A549 (cell line): ENCODE measurements at places on chromosomes 7 and 10.

- DNase-seq: no peak
These were observed 103.7 kb upstream of the VWC2 start for GRCh38 chr7:49669692-49670260.

- no peak for DNase-seq
These were observed 115.5 kb downstream of the ANKRD61 start for GRCh38 chr7:6146666-6147065.

DNA sequence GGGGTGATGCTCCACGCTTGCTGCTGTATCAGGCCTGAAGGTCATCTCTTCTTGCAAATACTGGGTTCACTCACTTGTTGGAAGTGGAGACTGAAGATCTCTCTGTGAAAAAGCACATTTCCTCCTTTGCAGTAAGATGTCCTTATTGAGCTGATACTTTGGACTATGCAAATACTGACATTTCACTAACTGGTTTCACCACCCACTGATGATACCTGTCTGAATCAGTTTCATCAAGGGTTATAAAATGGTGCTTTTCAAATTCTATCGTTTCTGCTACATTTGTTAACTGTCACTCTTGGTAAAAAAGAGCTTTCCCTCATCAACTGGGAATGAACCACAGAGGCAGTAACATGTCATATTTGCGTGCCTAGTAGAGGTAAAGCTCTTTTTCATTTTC lies 35.5 kb downstream of the RAB19 start:
- DNase-seq: no peak

DNA sequence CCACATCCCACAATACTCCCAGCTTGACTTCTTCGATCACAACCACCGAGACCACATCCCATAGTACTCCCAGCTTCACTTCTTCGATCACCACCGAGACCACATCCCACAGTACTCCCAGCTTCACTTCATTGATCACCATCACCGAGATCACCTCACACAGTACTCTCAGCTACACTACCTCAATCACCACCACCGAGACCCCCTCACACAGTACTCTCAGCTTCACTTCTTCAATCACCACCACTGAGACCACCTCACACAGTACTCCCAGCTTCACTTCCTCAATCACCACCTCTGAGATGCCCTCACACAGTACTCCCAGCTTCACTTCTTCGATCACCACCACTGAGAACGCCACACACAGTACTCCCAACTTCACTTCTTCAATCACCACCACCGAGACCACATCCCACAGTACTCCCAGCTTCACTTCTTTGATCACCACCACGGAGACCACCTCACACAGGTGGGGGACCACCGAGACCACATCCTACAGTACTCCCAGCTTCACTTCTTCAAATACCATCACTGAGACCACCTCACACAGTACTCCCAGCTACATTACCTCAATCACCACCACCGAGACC lies 8.6 kb downstream of the MUC3A start:
- no peak for DNase-seq

GRCh38 chr7:73728551-73728950 lies 9.1 kb upstream of the STX1A start:
- DNase-seq: no peak

GRCh38 chr10:90642136-90642535 lies 215.7 kb downstream of the HTR7 start:
- DNase-seq: no peak

- DNase-seq: no peak
These were observed 239.6 kb downstream of the MAD1L1 start for GRCh38 chr7:1993031-1993695.

GRCh38 chr10:36574207-36574606 lies 551.2 kb upstream of the ANKRD30A start:
- DNase-seq: no peak

- DNase-seq: no peak
These were observed 727.8 kb downstream of the GRM8 start for GRCh38 chr7:126524967-126525366.

DNA sequence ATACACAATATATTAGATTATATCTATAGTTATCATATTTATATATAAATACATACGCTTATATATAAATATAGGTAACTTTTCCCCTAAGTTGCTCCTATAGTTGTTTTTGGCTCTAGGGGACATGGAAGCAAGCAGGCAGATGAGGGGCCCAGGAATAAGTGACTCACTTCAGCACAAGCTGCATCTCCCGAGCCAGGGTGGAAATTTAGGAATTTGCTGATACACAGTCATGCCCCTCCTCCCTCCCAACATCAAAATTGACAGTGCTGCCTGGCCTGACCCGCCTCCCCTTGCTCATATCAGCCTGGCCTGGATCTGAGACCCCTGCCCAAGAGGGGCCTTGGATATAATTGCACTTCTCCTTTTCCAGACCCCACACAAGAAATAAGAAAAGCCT lies 33.8 kb downstream of the MKI67 start:
- DNase-seq: no peak

DNA sequence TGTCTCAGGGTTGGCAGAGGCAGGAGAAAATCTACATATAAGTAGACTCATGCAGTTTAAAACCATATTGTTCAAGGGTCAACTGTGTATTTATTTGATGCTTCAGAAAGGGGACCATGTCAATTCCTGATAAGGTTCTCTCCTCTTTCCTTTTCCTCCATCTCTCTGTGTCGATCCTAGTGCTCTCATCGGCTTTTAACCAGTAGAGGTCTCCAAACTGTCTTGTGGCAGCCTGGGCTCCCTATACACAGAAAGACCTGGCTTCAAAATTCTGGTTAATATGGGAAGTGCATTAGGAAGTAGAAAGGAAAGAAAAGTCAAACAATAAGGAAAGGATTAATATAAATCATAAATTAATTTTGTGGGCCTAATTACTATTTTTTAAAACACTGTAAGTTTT lies 304.4 kb upstream of the C7orf33 start:
- DNase-seq: peak; percentile 20

- peak; percentile 74 for DNase-seq
These were observed 35.5 kb upstream of the DGKI start for GRCh38 chr7:137882261-137882668.

DNA sequence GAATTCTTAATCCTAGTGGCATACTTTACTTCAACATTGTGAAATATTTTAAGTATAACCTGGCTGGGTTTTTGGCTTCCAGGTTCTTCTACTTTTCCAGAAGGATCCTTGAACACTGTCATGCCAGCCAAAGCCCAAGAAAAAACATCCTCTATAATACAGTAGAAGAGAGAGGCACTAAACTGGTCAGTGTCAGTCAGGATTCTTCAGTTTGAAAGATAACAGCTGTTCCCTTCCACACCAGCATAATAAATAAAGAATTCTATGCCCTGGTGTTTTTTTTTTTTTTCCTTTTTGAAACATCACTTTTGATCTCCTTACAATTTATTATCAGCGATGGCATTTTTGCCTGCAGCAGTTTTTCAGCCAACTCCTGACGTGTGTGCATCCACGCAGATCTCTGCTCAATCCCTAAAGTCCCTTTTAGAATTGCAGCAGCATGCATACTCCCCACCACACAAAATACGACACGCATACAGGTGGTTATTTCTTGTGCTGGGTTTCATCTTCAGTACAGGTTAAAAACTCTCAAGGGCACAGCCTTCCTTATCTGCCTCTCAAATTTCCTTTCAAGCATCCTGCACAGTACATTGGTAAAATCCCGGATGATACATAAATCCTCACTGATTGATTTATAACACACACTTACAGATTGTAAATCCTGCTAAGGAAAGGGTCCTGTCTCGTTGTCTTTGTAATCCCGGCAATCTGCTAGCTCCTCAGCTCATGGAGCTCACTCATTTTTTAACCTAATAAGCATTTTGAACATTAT lies 100.2 kb downstream of the TPK1 start:
- DNase-seq: no peak

GRCh38 chr7:149776289-149776688 lies 2.9 kb upstream of the ZNF467 start:
- DNase-seq: no peak

- DNase-seq: no peak
These were observed 9.4 kb upstream of the GET4 start for GRCh38 chr7:867001-867405.

GRCh38 chr7:28675429-28675828 lies 263.1 kb downstream of the CREB5 start:
- DNase-seq: no peak

GRCh38 chr10:89458291-89458690 lies 43.9 kb downstream of the IFIT5 start:
- no peak for DNase-seq

- DNase-seq: no peak
These were observed 10.3 kb downstream of the FAM3C start for GRCh38 chr7:121385800-121386179.

DNA sequence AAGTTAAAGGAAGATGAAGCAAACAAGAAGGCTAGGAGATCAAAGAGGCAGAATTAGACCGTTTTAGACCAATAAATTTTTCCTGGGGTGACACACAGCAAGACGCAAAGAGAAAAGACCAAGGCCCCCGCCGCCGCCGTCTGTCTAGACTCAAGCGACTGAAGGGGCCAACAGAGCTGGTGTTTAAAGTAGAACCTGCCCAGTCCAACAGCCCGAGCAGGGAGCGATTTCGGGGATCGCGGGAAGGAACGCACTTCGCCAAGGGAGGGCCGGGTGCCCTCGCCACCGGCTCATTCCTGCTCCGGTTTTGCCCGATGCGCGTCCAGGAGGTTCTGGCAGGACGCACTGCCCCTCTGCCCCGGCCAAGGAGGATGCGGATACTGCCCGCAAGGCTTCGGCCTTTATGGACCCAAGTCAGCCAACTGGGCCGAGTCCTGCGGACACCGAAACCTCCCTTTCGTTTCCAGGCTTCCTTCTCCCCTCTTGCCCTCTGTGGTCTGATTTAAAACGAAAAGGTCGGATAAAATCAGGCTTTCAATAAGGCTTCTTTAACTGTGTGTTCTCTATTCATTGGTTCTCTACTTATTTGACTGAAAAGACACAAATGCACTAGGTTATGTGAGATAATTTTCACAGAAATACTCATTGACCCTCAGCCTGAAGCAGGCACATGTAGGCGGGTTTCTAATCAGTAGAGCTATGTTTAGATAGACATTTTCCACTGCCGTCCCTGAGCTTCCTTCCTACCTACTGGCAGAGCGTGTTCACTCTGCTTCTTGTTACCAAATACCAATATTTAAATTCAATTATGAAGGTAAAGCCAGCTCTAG lies 2.2 kb upstream of the HOXA7 start:
- no peak for DNase-seq

DNA sequence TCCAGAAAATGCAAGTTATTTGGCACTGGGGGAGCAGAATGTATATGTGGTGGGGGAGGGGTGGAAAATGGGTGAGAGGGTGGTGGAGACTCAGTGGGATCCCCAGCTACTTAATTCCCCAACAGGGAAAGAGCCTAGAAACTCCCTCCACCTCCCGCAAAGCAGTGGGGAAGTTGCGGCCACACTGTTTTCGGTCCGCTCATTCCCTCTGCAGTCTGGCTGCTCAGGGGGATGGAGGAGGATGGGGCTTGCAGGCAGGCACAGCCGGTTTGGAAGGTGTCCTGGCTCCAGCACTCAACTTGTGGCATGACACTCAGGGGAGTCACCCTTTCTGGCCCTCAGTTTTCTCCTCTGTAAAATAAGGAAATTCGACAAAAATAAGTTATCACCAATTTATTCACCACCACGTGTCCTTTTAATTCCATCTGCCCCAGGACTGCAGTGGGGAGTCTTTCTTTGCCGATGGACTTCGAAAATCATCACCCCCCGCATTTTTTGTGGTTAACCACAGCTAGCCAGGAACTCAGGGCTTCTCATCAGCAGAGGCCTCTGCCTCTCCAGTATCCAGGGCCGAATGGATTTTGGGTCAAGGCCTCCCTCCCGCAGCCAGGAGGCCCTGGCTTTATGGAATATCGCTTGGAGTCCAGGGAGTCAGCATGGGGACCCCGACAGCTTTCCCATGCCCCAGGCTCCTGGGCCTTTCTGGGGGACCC lies 1.6 kb upstream of the HTRA1 start:
- DNase-seq: no peak

- DNase-seq: no peak
These were observed 4.0 kb downstream of the TUBAL3 start for GRCh38 chr10:5400468-5401240.

DNA sequence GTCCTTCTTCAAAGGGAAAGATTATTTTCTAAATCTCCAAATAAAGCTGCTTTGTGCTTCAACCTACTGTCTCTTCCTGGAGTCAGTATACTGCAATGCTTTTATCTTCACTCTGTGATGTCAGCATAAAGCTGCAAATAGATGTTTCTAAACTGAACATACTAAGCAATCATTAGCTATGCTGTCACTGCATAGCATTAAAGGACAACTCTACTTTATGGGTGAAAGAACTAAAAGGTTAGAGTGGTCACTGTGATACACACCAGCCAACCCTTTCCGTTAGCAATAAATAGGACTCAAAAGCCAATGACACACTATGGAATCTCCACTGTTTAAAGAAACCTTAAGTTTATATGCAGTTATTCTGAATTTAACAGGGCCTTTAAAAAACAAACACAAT lies 1.8 kb downstream of the CCDC186 start:
- no peak for DNase-seq

- DNase-seq: no peak
These were observed 189.3 kb downstream of the ZMYND11 start for GRCh38 chr10:324593-324992.

- peak; percentile 64 for DNase-seq
These were observed 5.3 kb downstream of the FRMD4A start for GRCh38 chr10:14325325-14325955.

DNA sequence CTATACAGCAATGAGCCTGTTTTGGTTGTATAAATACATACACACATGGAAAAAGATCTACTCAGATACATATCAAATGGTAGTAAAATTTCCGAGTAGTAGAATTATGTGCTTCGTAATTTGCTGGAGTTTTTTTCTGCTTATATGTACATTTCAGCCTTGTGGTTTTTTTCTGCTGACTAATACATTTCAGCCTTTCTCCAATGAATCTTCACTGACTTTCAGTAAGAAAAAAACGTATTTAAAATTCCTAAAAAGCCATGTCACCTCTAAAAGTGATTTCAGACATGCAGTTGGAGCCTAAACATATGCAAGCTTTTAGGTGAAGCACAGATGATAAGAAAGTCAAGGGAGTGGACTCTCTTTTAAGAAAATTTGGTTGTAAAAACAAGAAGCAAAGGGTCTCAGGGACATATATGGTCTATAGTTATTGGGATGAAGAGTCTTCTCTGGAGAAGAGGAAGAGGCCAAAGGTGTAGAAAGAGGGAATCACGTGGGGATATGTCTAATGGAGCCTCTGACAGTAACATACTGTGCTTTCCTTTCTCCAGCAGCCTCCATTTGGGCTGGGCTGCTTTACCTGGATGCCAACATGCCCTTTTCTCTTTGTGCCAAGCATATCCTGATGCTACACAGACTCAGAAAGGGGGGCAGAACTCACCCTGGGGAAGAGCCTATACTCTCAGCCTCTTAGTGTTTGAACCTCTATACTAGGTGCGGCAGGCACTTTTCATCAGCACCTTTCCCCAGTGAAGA lies 2.4 kb downstream of the AMPH start:
- no peak for DNase-seq
